CD4-positive, alpha-beta T cell treated with Interferon alpha-2 for 1 hour (primary cell): ENCODE measurements at places on chromosomes 2 and 18.

DNA sequence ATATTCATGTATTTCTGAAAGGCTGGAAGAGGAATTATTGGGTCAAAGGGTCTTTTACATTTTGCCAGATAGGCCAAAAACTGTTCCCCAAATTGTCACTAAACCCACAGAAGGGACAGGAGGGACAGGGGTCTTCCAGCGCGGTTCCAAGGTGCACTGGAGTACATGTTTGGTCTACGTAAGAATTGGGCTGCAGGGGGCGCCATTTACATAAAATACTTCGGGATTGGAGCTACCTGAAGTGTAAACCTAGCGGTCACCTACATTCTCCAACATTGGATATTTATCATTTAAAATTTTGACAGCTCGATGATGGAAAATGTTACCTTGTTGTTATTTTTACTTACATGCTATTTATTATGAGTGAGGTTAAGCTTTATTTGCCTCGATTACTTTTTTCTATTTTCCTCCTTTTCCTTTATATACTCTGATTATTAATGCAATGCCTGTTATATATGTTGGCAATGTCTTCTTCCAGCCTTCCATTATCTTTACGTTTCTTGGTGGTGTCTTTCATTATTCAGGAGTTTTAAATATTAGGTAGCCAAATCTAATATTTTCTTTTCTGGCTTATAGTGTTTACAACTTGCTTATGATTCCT is 43.0 kb upstream of the RAB6C start:
- no peak for DNase-seq

GRCh38 chr18:57916684-57917083 is 113.6 kb upstream of the ATP8B1 start:
- no peak for DNase-seq

DNA sequence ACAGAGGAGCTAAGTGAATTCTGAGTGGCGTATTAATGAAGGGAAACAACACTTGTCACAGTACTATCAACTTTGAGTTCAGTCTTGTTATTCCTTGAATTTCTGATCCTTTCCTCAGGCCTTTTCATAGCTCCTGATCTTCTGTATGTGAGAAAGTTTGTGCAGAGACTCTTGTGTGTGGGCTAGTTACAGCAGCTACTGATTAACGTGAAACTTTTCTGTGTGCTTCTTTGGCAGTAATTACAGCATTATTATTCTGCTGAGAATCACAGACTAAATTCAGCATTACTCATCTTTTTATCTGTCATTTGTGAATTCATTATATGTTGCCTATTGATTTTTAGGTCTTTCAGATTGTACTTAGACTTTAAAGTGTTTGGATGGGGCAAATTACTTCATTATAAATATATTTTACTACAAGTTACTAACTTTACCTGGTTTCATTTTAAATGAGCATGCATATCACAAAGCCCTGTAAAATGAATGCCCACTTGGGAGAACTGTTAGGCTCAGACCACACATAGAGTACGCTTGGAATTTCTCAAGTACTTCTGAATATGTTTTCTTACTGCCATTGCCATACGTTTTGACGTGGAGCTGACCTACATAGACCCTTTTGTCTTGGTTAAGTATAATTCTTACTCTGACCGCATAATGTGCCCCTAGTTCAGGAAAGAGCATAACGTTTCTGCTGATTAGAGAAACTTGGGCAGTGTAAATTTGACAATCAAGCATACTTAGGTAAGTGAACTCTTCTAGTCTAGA is 36.2 kb downstream of the CREB1 start:
- no peak for DNase-seq

- no peak for DNase-seq
Observed at GRCh38 chr2:175205523-175205922, 24.0 kb upstream of the ATP5MC3 start.

GRCh38 chr2:89825034-89825433 is 1133.6 kb downstream of the RPIA start:
- no peak for DNase-seq

DNA sequence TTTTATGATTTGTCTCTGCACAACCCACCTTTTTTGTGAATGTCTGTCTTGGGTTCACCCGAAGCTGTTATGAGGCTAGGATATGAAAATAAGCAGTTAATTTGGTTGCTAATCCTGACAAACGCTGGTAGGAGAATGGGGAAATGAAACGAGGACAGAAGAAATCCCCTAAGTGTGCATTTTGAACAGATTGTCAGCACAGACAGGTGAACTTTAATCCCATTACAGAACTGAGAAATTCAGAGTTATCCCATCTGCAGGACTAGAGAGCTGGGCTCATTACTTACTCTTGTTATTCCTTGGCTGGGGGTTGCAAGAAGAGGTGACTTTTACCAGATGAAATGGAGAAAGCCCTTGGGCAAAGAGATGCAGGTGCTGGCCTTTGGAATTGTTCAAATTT is 123.3 kb upstream of the NYAP2 start:
- no peak for DNase-seq

DNA sequence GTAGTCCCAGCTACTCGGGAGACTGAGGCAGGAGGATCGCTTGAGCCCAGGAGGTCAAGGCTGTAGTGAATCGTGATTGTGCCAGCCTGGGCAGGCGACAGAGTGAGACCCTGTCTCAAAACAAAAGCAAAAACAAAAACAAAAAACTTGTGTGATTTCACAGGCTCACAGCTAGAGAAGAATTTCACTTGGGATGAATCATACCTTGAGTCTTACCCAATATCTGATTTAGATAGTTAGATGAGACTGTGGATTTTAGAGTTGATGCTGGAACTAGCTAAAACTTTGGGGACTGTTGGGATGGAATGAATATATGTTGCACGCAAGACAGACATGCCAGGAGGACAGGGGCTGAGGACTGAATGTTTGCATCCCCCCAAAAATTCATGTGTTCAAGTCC is 4.4 kb downstream of the ANKRD29 start:
- no peak for DNase-seq

GRCh38 chr2:10038716-10039115 is 4.6 kb upstream of the KLF11 start:
- no peak for DNase-seq

GRCh38 chr2:45072064-45072861 is 63.0 kb upstream of the SIX2 start:
- DNase-seq, result no peak

DNA sequence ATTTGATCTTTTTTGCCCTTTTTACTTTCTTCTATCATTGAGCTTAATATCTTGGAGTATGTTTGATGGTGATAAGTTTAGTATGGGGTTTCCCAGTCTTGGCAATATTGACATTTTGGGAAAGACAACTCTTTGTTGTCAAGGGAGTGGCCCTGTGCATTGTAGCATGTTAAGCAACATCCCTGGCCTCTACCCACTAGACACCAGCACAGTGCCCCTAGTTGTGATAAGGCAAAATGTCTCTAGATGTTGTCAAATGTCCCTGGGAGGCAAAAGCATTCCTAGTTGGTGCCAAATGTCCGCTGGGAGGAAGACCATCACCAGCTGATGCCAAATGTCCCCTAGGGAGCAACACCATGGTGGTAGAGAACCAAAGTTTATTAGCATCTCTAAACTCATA is 28.2 kb downstream of the GULP1 start:
- no peak for DNase-seq

DNA sequence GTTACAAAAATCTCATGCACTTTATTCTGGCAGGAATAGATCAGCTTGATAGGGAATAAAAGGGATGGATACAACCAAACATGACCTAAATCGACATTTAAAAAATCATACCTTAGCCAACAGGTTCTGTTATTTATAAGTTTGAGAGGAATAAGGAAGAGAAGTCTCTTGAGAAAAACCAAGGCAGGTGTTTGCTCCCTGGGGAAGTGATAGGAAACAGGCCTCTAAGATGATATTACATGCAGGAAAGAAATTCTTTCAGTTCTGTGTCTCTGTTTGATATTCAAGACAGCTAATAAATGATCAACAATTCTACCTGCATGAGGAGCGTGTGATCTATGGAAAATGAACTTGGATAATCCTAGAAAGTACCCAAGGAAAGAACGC is 184.8 kb upstream of the ZEB2 start:
- no peak for DNase-seq
